ENCODE measurements at places on chromosomes 1 and 21. TPM values are rescaled to one million over a fixed set of nuclear protein-coding genes. Genes with fewer than 3 reads are reported as not detected.

CFHR5 gene
- total RNA-seq, result not detected

DDX20 gene
- 13.1 TPM for total RNA-seq

IGSF21 gene
- not detected for total RNA-seq

SEC16B gene
- 4.2 TPM for total RNA-seq

OLFML3 gene
- total RNA-seq, result 26.7 TPM

SELP gene
- total RNA-seq, result not detected

CELA3B gene
- not detected for total RNA-seq

CYP4X1 gene
- total RNA-seq, result 0.24 TPM

MARK1 gene
- 10.8 TPM for total RNA-seq

SYT14 gene
- total RNA-seq, result 6.1 TPM

EFNA3 gene
- total RNA-seq, result 2.9 TPM

HENMT1 gene
- total RNA-seq, result 2.2 TPM
